Stimulated activated naive CD8-positive, alpha-beta T cell treated with anti-CD3 and anti-CD28 coated beads, Interleukin-15, amount 100 ng/mL, for 72 hours (primary cell): ENCODE measurements at places on chromosomes 3 and 15.

GRCh38 chr3:189137416-189137815 is 34.4 kb upstream of the TPRG1 start:
- DNase-seq, result no peak

GRCh38 chr3:172965256-172965655 is 175.8 kb downstream of the SPATA16 start:
- no peak for DNase-seq

- DNase-seq, result no peak
Measured at GRCh38 chr3:42867138-42867537, 8.5 kb downstream of the CYP8B1 start.

DNA sequence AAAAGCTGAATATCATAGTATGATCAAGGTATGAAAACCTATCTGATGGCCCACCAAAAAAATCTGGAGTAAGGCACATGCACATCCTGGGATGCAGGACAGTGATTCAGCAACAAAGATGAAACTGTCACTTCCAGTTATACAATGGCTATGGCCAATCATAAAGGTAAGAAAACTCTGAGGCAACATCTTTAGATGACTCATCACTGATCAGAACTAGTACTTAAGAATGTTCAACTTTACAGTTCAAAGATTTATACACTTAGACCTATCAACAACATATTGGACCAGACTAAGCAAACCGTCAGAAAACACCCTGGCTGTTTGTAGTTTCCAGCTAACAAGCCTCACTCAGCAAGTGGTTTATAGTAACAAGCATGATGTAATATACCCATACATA is 21.3 kb upstream of the PLCH1 start:
- no peak for DNase-seq

DNA sequence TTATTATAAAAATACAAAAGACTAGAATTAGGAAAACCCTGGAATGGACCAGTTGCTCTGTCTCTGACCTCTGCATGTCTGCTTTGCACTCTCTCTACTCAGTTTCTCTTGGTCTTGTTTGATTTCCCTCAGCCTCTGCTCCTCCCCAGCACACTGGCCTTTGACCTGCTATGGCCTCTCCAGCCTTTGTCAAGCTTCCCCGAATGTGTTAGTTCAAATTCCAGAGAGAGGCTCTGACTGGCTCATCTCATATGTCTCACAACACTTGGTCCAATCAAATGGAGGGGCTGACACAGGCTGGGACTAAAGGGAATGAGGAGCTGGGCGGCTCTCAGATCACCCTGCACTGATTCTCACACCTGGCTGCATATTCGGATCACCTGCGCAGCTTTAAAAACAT is 52.4 kb upstream of the CMTM8 start:
- no peak for DNase-seq

DNA sequence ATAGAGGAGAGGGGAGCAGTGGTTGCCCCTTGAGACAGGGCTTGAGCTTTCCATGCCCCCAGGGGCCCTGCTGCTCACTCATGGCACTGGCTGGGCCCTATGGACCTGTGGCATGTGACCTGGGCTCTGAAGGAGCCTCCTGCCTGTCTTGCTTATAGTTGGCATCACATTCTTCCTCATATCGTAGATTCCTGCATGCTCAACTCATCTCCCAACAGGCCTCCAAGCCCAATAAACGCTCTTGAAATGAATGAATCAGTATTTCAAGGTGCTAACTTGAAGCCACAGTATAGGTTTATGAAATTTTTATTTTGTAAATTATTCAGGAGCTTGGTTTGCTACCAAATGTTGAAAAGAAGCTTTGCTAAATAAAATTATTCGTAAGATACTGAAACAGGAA is 93.3 kb upstream of the SLC7A14 start:
- no peak for DNase-seq

GRCh38 chr3:38348903-38349302 is 2.3 kb downstream of the XYLB start:
- no peak for DNase-seq

DNA sequence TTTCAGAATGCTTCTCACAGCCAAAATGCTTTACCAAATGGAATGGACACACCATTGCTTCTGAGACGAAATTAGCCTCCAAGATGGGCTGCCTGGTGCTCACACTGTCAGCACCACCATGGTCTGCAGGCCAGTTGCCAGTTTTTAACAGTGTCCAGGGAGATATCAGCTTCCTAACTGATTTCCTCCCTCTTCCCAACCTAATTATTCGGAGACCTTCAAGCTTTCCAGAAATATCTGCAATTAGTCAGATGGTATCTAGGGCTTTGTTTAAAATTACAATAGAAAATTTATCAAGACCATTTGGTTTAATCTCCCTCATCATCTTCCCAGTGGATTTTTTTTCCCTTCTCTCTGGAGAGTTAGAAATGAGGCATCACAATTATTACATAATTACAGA is 287.5 kb downstream of the ZPLD1 start:
- no peak for DNase-seq

- no peak for DNase-seq
Measured at GRCh38 chr3:101950985-101951733, 101.8 kb downstream of the NFKBIZ start.

DNA sequence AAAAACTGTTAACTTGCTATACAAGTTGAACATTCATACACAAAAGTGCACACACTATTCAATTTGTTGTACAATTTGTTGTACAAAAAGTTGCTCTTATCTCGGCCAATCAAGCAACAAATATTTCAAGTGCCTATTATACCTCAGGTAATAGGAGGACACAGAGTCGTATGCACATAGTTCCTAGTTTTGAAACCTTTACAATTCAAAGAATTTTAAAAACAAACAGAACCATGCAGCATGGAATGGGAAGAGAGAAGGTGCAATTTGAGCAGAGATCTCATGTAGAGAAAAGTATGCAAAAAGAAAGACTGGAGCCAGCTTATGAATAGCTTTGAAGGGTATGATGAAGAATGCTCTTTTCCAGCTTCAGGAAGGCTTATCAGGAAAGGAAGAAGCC is 46.5 kb upstream of the ARPP19 start:
- DNase-seq, result no peak

- no peak for DNase-seq
Measured at GRCh38 chr3:55518451-55518850, 31.3 kb upstream of the WNT5A start.

DNA sequence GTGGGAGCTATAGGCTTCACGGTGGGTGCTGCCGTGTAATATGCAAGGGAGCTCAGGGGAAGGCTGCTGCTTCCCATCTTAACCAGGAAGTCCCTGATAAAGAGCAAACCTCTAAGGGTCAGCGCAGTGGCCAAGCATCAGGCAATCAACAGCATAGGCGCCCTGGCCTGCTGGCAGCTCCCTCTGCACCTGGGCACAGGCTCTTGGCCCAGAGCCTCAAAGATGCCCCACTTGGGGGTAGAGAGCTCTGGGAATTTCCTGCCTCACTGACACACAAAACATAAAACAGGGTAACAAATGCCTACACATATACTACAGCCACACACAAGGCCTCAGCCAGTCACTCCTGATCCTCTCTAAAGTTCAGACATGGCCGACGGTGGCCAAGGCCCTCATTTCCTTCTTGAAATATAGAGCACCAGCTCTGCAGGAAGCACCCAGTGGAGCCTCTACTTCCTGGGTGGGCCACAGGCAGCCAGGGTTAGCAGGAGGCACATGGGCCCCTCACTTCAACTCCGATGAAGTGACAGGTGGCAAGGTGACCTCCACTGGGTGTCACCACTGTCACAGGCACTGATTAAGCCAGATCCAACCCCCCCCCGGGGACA is 20.5 kb downstream of the SLC41A3 start:
- no peak for DNase-seq
